ENCODE measurements at places on chromosomes 1 and 21. TPM values are rescaled to one million over a fixed set of nuclear protein-coding genes. Genes with fewer than 3 reads are reported as not detected.

- no peak for DNase-seq
These were observed 29.6 kb downstream of the DUSP10 start for GRCh38 chr1:221712198-221712684.

- no peak for DNase-seq
These were observed 28.9 kb downstream of the ZSCAN20 start for GRCh38 chr1:33501309-33501708.

DNA sequence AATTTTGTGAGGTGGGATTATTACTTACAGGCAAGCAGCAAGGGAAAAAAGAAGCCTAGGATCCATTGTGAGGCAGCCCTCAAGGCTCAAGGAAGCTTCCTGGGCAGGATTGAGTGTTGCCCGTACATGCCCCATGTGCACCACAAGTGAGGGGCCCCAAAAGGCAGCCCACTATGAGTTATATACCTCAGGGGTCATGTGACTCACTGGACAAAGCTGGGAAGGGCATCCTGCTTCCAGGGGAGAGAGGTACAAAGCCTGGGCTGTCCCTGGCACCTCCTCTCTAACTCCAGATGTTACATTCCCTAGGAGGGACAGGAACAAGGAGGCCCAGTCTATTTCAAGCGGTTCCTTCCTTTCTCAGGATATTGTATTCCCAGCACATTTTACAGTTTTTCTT, 34.0 kb upstream of the CD1D start:
- DNase-seq = no peak

- DNase-seq = peak; percentile 86
These were observed 3.8 kb downstream of the LDLRAD2 start for GRCh38 chr1:21815724-21816321.

GRCh38 chr1:2311184-2312032, 79.9 kb downstream of the MORN1 start:
- peak; percentile 89 for DNase-seq

- no peak for DNase-seq
These were observed 102.3 kb upstream of the TMPRSS2 start for GRCh38 chr21:41610042-41610839.

Gene SYCP1
- total RNA-seq = not detected

DNA sequence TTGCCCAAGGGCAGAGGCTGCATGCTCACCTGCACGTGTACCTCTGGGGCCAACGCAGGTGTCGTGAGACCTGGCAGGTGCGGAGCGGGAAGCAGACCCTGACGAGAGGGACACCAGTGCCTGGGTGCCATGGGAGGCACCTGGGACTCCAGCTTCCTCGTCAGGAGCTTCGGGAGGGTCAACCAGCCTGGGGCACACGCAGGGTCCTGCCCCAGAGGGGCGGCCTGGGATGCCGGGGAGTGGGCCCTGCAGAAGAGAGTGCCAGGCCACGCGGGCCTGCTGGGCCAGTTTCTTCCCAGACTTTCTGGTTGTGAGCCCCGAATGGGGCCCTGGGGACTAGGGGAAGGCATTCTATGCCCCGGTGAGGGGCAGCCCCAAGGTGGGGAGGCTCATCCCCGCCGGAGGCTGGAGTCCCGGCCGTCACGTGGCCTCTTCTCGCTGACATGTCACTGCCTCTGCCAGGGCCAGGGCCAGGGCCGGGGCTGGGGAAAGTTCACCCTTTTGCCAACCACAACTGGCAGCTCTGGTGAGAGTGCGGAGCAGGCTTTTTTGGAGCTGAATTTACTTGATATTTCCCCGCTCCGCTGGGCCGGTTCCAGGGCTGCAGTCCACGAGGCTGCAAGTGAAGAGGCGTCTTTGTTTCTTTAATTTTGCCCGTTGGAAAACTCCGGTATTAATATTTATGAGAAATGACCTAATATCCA, 38.5 kb upstream of the ACTRT2 start:
- DNase-seq = peak; percentile 59

- no peak for DNase-seq
These were observed 15.3 kb upstream of the FMO4 start for GRCh38 chr1:171298696-171299095.

DNA sequence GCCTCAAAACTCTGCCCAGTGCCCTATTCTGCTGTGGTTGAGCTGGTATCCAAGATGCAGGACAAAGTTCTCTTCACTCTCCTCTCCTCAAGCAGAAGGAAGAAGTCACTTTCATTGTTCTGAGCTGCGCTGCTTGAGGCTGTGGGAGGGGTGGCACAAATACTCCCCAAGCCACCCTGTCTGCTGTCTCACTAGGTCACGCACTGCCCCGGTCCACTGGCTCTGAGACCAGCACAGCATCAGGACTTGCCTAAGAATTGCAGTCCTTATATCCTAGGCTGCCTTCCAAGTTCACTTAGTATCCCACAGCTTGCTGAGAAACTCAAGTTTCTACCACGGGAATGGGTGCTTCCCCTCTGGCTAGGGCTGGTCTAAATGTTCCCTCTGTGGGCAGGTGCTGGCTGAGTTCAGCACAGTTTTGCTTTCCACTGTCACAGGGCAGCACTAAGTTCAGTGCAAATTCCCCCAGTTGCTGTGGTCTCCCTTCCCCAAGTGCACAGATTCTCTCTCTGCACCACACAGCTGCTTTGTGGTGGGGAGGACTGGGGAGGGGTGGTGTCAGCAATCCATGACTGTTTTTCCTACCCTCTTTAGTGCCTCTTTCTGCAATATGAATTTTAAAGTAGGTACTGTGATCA, 32.4 kb downstream of the SLC9C2 start:
- no peak for DNase-seq

Gene S100A2
- not detected for total RNA-seq

DNA sequence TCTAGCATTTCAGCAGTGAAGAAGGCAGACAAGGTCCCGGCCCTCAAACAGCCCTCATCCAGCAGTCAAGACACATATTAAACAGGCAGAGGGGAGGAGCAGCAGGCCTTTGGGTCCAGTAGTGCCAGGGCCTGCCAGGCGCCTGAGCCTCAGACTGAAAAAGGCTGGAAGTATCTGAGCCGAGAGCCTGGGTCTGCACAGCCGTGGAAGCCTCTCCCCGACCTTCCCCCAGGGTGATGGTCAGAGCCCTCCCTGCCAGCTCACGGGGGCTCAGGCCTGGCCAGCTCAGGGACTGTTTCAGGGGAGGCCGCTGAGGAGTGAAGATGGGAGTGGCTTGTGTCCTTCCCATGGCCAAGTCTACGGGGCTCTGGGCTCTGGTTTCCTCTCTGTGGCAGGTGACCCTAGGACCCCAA, 565.2 kb downstream of the PTPRU start:
- peak; percentile 46 for DNase-seq

Gene KPRP
- not detected for total RNA-seq

DNA sequence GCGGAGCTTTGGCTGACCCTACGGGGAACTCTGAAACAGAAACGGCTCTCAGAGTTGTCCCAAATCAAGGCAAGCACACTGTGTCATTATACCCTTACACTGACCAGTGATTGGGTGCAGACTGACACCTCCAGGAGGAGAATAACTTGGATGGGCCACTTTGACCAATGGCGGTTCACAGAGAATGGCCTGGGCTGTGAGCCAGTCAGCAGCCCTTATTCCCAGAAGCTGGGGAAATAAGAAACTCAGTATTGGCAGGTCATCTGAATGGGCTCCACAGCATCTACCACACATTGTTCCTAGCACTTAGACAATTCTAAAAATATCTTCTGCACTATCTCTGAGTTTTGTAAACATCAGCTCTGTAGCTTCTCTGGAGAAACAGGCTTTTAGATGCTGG, 265.2 kb downstream of the ADGRL2 start:
- DNase-seq = no peak

DNA sequence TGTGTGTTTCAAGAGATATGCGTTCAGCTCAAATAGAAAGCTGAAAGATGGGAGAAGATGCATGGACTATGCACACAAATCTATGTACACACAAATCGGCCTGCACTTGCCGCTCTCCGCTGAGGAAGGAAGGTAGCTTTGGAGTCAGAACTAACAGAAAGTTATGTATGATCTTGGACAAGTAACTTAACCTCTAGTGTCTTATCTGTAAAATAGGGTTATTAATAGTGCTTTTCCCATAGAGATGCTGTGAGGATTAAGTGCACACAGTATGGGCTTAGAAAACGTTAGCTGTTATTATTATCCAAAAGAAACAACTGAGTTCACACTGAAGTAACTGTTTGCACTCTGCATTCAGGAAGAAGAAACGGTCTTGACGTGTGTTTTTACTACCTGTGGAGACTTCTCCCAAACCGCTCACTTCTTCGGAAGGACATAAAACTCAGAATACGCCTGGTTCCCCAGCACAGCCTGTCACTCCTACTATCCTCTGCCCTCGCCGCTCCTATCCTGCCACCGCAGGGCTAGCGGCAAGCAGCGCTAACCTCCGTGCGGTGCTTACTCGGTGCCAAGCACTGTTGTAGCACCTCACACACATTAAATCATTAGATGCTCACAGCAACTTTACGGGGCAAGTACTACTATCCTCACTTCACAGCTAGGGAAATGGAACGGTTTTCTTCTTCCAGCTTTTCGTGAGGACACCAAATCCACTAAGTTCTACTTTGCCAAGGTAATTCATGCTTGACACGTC, 1.3 kb downstream of the TGFBR3 start:
- DNase-seq = peak; percentile 78

DNA sequence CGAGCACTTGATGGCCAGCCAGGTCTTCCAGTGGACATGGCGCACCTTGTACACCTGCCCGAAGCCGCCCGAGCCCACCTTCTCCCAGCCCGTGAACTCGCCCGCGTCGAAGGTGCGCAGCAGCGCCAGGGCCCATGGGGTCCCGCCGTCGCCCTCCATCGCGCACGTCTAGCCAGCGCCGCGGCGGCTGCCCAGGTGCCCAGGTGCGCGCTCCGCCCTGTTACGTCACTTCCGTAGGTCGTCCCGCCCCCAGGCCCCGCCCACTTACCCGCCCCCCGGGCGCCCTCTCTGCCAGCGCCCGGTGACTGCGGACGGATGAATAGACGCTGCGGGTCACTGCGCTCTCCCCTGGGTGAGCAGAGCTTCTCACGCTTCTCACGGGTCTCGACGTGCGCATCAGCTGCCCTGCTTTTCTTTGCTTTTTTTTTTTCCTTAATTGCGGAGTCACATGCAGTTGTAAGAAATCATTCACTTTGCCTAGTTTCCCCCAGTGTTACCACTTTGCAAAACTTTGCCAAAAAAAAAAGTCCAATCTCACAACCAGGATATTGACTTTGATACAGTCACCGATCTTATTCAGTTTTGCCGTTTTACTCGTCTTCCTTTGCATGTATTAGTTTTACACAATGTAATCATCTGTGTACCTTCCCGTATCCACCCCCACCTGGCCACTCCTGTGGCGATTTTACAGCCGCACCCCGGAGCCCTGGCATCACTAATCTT, at the start of gene RIPK4:
Gene RIPK4, minus strand, starts transcription at position 170 of the 723 bp plus-strand sequence. Its CDS starts 11 bp downstream, at position 159.
- DNase-seq = no peak

- DNase-seq = no peak
These were observed 76.2 kb upstream of the CXADR start for GRCh38 chr21:17436626-17437111.

Gene HPCAL4
- total RNA-seq = 0.60 TPM

DNA sequence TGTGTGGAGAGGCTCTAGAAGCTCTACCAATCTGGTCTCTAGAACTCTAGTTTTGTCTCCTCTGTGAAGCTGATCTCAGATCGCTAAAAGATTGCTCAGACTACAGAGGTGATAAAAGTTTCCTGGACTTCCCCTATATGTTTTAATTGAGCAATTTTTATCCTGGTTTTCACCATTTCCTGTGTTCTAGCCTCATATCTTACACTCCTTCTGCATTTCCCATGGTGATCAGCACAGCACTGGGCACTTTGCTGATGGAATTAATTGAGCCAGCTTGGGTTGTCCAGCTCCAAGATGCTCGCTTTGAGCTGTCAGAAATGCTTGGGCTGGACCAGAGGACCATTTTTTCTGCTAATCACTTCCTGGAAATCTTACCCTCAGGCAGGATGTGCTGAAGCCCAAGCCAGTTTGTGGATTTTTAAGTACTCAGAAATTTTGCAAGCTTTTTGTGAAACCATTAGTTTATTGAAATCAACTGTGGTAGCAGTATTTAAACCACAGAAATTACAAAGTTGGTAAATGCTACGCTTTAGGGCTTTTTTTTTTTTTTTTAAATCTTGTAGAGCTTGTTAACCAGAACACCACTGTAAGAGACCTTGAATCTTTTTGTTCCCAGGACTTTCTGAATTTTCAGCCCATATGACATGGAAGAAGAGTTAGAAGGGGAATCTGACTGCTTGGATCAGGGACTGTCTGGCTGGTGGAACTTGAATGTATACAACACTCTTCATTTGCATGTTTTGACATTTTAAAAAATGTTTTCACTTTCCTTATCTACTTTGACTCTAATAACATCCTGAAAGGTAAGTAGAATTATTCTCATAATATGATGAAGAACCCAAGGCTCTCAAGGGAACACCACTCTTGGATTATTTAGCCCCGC, 28.4 kb downstream of the CD48 start:
- DNase-seq = no peak

GRCh38 chr21:37562920-37563640, 196.5 kb downstream of the DYRK1A start:
- peak; percentile 85 for DNase-seq

GRCh38 chr1:17184822-17185484, 20.0 kb upstream of the PADI1 start:
- no peak for DNase-seq

DNA sequence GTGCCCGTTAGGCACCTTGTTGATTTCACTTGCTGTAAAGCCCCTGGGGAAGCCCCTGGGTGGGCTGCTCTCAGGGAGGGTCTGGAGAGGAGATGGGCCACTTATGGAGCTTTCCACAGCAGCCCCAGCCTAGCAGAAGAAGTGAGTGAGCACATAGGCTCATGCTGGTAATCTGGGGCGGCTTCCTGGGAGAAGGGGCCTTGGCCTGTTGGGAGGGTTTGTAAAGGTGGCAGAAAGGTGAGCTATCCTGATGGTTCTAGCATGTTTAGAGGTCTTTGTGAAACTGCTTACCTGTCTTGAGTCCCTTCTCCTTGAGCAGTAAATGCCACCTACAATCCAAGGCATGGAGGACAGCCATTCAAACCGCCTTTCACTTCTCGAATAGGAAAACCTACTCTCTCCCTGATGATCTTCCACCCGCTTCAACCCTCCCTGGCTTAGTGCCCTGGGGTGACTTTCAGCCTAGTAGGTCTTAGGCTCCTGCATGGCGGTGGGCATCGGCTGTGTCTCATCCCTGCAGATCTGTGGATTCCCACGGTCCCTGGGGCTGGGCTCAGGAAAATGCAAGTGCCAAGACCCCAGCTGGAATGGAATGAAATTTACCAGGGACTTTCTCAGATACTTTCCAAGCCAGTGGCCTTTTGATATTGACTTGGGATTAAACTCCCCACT, 87.6 kb upstream of the SELENON start:
- no peak for DNase-seq

Gene RGS18
- 29.2 TPM for total RNA-seq

GRCh38 chr1:20476265-20477038, 9.6 kb downstream of the CAMK2N1 start:
- no peak for DNase-seq
